ENCODE measurements at places on chromosomes 16 and 17.
A peak's percentile ranks its signal among the peaks of the same experiment; 100 is the strongest.

- DNase-seq: no peak
Observed at GRCh38 chr17:36839256-36839655, 98.0 kb upstream of the LHX1 start.

DNA sequence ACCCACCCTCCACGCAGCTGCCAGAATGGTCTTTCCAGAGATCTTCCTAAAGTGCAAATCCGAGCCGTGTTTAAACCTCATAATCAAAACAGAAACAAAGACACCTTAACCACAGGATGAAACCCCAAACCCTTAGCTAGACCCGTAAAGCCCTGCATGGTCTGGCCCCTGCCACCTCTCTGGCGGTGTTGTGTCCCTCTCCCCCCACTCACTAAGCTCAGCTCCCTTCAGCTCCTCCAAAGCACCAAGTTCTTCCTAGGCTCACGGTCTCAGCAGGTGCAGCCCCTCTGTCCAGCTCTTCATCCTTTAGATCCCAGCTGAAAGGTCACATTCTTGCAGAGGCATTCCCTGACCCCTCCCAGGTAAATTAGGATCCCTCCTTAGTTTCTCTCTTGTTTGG lies 4.4 kb upstream of the NXPH3 start:
- DNase-seq: no peak

DNA sequence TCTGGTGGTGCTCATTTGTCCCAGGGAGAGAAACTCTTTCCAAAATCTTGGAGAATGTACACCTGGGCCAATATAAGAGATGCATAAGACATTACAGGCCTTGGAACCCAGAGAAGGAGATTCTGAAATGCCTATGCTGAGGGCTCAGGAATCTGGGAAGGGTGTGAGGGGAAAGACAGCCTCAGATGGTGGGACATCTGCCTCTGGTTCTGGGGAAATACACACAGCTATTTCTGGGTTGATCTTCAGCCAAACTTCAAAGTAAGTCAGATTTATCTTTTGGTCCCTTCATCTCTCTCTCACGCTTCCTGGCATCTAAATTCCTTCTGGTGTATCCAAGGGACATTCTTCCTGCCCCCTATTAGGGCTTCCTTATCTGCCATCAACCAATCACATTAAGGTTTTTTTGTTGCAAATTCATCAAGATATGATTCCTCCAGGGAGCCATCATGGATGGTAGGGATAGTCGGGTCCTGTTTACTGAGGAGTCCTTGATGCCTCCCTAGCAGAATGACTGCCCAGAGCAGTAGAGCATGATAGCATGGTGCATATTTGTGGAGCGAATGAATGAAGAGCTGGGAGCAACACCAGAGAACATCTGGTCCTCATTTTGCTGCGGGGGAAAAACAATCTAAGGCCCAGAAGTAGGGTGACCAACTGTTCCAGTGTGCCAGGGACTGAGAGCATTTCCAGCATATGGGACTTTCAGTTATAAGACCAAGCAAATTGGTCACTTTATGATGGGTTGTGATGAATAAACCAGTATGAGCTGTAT lies 35.7 kb upstream of the DYNLL2 start:
- DNase-seq: no peak

DNA sequence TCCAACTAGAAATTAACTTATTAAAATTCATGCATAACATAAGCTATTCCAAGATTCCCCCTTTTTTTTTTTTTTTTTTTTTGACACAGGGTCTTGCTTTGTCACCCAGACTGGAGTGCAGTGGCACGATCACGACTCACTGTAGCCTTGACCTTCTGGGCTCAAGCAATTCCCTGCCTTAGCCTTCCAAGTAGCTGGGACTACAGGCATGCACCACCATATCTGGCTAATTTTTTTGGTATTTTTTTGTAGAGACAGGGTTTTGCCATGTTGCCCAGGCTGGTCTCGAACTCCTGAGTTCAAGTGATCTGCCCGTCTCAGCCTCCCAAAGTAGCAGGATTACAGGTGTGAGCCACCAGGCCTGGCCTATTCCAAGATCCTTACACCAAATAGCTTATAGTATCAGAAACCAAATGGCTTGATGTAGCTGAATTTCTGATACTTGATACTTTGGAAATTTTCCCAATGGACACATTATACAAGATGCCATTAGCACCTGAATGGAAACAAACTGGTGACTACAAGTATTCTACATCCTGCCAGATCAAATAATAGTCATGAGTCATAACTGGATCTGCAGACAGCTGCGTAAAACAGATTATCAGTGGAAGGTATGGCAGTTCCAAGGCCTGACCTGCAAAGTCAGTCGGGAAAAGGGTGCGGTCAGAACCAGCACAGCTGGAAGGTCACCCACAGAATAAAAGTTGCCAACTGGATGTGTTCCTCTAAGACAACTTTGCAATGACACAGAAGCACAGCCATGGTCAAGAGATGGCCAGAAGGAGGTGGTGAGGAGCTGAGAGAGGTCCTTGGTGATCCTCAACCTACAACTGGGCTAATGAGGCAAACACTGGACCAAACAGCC lies 14.5 kb downstream of the TUBG1 start:
- DNase-seq: peak; percentile 61

DNA sequence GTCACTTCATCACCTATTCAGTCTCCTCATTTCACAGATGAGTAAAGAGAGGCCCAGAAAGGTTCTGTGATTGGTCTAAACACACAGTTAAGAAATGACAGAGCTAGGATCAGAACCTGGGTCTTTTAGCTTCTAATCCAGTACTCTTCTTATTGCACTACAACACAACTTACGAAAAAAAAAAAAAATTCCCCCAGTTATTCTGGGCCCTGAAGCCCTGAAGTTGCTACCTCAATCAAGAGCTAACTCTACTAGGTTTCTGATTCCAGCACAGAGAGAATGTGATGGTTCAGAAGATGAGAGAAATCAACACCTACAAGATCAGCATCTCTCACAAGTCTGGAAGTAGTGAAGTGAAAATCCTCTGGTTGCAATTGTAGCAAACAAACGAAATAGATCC lies 37.3 kb downstream of the GRB7 start:
- no peak for DNase-seq

DNA sequence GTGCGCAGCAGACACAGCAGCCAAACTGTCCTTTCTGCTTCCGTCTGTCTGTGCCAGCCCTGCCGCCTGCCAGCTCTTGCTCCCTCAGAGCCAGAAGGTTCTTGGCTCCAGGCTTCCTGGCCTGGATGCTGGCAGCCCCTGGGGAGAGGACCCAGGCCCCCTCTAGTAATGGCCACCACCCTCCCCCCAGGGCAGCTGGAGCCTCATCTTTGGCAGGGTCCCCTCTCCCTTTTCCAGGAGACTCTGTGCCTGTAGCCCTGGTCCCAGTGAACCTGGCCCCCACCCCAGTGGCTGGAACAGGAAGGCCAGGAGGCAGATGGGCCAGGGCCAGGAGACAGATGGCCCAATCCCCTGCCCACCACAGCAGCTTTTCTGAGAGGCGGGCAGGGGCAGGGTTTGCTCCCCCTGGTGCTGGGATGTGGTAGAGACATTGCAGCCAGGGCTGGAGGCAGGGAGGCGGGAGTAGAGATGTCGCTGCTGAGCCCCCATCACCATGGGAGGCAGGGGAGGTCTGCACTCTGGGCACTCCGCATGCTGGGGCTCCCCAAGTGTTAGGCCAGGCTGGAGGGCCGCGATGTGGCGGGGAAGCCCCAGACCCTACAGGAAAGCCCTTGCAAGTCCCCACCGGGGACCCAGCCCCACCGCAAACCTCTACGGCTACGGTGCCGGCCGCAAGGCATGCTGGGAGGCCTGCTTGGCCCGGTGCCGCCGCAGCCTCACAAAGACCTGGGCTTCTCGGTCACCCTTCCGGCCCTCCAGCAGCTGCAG lies 16.7 kb downstream of the UNC13D start:
- DNase-seq: peak; percentile 93

DNA sequence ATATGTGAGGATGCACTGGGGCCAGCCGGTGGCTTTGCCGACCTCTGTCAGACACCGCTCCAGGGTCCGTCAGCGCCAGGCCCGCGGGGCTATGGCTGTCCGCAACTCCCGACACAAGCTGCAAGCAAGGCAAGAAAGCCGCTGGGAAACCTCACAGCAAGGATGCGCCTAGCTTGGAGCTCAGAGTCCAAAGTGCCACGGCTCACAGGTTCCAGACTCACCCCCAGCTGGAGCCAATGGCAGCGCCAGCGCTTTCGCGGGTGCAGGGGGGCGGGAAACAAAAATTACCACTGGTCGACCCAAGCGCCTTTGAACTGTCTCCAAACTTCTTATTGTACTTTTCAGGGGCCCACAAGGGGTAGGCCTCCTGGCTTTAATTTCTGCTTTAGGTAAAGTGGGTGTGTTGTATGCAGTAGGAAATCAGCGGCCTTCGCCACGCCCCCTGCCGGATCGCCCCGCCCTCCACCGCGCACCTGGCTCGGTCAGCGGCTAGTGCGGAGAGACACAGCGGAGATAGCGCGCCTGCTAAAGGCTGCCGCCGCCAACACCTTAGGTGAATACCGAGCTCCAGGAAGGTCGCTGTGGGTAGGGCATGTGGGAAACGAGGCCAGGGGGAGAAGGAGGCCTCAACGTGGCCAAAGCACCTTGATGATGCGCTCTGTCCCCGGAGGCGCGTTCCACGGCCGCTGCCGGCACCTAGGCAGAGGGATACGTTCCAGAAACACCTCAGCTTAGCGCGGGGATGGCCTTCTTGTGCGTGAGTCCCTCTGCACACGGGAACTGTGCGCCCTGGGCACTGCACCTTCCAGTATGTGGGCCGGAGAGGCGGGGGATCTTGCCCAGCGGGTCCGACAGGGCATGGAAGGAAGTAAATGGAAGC lies 61.0 kb upstream of the RBL2 start:
- no peak for DNase-seq
